PC-3 (cell line): ENCODE measurements at places on chromosomes 3 and 15. TPM values are rescaled to one million over a fixed set of nuclear protein-coding genes. Genes with fewer than 3 reads are reported as not detected.

The CLRN1 gene
- total RNA-seq = not detected in 2 replicates

The CHMP2B gene
- 40.1 and 49.4 TPM in 2 replicates for total RNA-seq

The CD276 gene
- total RNA-seq = 85.3 and 85.6 TPM in 2 replicates

The CFAP92 gene
- 0.33 TPM in 1 of 2 replicates, not detected in the other for total RNA-seq

The TNFAIP8L3 gene
- not detected in 2 replicates for total RNA-seq

The EPHA6 gene
- total RNA-seq = 1.8 and 3.6 TPM in 2 replicates

The TMOD2 gene
- 0.95 and 1.4 TPM in 2 replicates for total RNA-seq

The DUOXA2 gene
- total RNA-seq = not detected in 2 replicates

The SNTN gene
- not detected in 2 replicates for total RNA-seq

The APOD gene
- 0.29 TPM in 1 of 2 replicates, not detected in the other for total RNA-seq

The SEMA6D gene
- total RNA-seq = 0.52 and 0.91 TPM in 2 replicates

GRCh38 chr15:57541805-57542504 is 49.7 kb upstream of the MYZAP start:
- DNase-seq = peak; percentile 74

GRCh38 chr3:193688834-193689714 is 96.1 kb downstream of the OPA1 start:
- no peak for DNase-seq

DNA sequence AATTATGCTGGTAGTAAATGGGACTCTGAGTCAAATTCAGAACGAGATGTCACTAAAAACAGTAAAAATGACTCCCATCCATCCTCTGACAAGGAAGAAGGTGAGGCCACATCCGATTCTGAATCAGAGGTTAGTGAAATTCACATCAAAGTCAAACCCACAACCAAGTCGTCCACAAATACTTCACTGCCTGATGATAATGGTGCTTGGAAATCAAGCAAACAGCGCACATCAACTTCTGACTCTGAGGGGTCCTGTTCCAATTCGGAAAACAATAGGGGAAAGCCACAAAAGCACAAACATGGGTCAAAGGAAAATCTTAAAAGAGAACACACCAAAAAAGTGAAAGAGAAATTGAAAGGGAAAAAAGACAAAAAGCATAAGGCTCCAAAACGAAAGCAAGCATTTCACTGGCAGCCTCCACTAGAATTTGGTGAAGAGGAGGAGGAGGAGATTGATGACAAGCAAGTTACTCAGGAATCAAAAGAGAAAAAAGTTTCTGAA is 15.1 kb upstream of the ZBTB47 start:
- no peak for DNase-seq

GRCh38 chr3:160618363-160618762 is 53.0 kb upstream of the KPNA4 start:
- DNase-seq = peak; percentile 73

DNA sequence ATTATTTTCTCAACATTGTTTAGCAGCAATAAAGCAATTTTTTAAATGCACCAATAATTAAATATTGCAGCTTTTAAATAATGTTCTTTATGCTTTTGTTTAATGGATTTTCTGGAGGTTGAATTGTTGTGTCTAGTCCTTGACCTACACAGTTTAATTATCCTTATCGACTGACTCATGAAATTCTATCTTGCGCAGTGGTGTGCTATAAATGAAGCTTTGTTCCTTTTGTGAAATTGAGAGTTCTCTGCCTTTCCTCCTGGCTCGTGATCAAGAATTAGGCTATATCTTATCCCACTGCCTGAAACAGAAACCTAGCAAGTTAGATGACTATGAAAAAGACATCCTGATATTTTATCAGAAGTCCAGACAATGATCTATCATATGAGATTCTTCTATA is 37.0 kb upstream of the PIK3R4 start:
- DNase-seq = peak; percentile 5

- peak; percentile 60 for DNase-seq
These were observed 9.1 kb downstream of the MRPS11 start for GRCh38 chr15:88476635-88477060.

DNA sequence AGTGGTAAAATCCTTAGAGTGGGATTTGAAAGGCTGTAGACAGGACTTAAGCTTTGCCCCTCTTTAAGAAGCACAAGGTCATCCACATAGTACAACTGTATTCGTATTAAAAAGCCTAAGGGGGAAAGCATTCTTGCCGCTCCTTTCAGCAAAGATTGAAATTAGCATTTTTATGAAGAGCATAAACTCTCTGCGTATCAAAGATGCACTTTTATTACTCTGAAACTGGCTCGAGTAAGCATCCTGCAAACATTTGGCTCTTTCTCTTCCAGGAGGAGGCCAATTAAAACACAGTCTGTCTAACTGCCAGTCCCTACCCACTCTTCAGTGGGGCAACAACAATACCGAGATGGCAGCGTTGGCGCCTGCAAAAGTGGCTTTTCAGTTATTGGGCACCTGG is 192.5 kb upstream of the TPRG1 start:
- DNase-seq = no peak

GRCh38 chr3:172647823-172648222 is 63.0 kb downstream of the NCEH1 start:
- DNase-seq = peak; percentile 74

- no peak for DNase-seq
These were observed 3.0 kb downstream of the PPM1L start for GRCh38 chr3:160758929-160759577.

- no peak for DNase-seq
These were observed 34.5 kb downstream of the KLF13 start for GRCh38 chr15:31360843-31361763.

GRCh38 chr15:50055332-50055731 is 63.7 kb downstream of the ATP8B4 start:
- no peak for DNase-seq

GRCh38 chr15:66237513-66238235 is 15.9 kb downstream of the MEGF11 start:
- no peak for DNase-seq

GRCh38 chr3:126855374-126855773 is 127.5 kb upstream of the PLXNA1 start:
- no peak for DNase-seq

DNA sequence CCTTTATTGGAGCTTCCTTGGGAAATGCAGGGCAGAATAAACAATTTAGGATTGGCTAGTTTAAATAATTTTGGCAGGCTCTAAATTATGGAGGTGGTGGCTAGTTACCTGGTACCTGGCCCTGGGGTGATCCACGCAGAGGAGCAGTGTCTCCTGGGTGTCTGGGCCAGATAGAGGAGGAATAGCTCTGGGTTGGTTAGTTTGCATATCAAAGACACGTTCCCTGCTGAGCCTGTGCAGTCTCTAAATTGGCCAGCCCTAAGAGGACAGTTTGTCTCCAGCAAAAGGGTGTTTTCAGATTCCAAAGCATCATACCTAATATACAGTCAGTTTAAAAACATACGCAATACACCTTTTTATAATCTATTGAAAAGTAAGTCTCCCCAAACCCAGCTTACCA is 333.3 kb upstream of the TPM1 start:
- no peak for DNase-seq

GRCh38 chr3:161794551-161794950 is 297.9 kb downstream of the OTOL1 start:
- no peak for DNase-seq

DNA sequence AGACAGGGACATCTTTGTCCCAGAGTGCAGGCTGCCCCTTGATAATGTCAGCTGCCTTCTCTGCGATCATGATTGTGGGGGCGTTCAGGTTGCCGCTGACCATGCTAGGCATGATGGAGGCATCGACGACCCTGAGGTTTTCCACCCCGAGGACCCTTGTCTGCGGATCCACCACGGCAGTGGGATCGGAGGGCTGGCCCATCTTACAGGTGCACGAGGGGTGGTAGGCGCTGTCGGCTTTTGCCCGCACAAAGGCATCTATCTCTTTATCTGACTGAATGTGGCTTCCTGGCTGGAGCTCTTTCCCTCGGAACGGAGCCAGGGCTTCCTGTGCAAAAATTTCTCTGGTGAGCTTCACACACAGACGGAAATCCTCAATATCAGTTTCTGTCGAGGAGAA is 28.4 kb downstream of the CHDH start:
- no peak for DNase-seq

GRCh38 chr15:63610209-63610841 is 13.1 kb downstream of the FBXL22 start:
- DNase-seq = peak; percentile 85

DNA sequence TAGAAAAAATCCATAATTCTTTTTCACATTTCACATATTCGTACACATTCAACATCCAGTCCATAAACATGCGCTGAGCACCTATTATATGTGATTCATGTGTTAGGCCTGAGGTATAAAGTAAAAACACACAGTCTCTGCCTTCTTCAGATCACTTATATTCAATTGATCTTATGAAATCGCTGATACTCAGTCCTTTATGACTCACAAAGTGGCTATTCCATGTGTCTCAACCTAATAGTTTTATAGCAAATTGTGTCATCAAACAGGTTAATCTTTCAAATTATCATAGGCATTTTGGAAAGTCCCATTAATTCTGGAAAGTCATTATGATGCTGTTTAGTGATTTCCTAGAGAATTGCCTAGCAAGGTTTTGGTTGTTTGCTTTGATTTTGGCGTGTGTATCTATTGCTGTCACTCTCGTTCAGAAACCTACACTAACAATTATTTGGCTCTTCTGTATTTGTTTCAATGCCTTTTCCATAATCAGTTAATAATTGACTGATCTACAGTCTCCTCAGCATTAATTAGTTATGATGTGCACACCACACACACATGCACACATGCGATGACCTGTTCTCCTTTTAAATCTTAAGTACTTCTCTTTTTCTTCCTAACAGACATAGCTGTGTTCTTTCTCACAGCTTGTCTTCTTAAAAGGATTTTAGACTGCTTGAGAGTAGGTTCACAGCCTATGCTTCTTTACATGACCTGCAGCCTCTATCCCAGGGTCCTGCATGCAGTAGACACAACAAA is 353.1 kb downstream of the MECOM start:
- DNase-seq = peak; percentile 16

GRCh38 chr3:31606453-31606852 is 73.7 kb downstream of the STT3B start:
- DNase-seq = no peak

DNA sequence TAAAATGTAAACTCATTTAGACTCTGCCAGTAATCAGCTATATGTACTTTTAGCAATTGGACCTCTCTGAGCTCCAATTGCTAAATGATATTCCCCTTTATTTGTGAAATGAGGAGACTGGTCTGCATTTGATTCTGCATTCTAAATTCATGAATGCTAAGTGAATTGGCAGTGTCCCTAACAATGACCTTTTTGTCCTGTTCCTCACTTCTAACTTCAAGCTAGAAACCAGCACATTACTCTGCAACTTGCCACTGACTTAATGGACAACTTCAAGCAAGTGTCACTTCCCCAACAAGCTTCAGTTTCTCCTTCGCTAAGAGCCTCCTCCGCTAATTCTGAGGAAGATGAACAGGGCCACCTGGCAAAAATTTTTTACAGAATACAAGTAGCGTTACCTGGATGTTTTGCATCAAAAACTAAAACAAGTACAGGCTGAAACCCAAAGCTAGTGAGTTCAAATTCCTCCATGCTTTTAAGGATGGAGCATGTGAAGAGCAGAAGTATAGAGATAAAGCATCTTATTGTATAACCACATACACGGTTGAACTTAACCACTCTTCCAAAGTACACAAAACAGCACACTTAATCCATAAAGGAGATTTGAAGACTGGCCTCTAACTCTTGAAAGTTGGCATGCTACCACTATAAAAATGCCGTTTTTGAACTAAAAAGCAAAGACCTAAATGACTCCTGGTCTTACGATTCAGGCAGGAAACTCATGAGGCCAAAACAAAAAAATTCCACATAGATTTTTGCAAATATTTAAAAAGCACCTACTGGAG is 207.6 kb downstream of the MAGI1 start:
- DNase-seq = no peak

DNA sequence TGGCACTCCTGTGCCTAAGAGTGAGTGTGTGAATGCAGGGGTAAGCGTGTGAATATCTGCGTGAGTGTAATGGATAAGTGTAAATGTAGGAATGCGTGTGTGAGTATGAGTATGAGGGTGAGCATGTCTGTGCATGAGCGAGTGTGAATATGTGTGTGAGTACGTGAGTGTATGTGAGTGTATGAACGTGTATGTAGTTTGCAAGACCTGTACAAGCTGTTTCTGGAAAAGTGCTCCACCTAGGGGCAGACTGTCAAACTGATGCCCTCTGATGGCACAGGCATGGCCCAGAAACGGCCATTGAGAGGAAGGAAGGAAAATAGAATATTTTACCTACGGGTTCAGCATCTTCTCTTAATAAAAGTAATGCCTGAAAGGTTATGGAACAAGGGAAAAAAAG is 24.4 kb upstream of the FRMD4B start:
- DNase-seq = peak; percentile 63

DNA sequence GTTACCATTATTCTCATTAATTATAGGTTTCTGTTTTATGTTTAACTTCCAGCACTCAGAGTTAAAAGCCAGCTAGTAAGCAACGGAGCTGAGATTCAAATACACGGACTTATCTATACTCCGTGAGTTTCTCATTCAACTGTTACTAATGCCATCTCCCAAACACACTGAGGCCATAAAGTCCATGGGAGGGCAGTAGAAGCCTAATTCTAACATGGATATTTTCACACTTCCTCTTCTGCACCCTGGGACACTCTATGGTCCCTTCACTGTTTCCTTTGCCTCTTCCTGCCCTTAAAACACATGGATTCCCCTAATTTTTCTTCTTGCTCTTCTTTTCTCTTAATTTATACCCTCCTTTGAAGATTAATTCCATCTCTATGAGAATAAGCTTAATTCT is 245.0 kb downstream of the KLF13 start:
- peak; percentile 33 for DNase-seq

- peak; percentile 99 for DNase-seq
These were observed 43.0 kb downstream of the VGLL4 start for GRCh38 chr3:11600501-11601282.

DNA sequence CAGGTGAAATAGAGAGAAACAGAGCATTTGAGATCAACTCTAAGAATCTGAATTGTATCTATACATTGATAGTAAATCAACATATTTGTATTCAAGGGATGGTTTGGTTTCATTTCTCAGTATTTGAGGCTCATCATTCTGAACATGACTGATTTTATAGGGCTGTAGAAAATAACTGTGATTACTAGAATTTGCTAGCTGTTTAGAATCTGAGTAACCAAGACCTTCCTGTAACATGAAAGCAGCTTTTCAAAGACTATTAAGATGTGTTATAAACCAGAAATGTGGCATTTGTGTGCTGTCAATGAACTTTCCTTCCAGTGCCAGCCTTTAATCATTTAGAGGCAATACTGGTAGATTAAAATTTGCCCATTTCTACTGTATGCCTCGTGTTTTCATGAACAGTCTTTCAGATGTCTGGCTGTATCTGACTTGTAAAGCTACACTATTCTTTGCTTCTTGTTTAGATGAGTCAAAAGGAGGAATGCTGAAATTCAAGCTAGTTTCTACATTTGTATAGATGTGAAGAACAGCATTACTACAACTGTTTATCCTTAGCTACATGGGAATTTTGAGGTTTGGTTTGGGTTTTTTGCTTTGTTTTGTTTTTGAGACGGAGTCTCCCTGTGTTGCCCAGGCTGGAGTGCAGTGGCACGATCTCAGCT is 137.3 kb upstream of the BHLHE40 start:
- DNase-seq = peak; percentile 28

GRCh38 chr3:128763967-128764366 is 38.0 kb downstream of the RAB7A start:
- no peak for DNase-seq
